ENCODE measurements at places on chromosomes 12 and 14. TPM values are rescaled to one million over a fixed set of nuclear protein-coding genes. Genes with fewer than 3 reads are reported as not detected.
A peak's percentile ranks its signal among the peaks of the same experiment; 100 is the strongest.

The TMBIM4 gene
- total RNA-seq: 60.2 TPM

The SERPINA6 gene
- total RNA-seq: not detected

The MSRB3 gene
- 44.7 TPM for total RNA-seq

The KRT80 gene
- 0.39 TPM for total RNA-seq

GRCh38 chr14:37375566-37375965 is 177.8 kb downstream of the MIPOL1 start:
- no peak for DNase-seq

- no peak for DNase-seq
Observed at GRCh38 chr12:50387487-50387886, 8.9 kb downstream of the FAM186A start.

DNA sequence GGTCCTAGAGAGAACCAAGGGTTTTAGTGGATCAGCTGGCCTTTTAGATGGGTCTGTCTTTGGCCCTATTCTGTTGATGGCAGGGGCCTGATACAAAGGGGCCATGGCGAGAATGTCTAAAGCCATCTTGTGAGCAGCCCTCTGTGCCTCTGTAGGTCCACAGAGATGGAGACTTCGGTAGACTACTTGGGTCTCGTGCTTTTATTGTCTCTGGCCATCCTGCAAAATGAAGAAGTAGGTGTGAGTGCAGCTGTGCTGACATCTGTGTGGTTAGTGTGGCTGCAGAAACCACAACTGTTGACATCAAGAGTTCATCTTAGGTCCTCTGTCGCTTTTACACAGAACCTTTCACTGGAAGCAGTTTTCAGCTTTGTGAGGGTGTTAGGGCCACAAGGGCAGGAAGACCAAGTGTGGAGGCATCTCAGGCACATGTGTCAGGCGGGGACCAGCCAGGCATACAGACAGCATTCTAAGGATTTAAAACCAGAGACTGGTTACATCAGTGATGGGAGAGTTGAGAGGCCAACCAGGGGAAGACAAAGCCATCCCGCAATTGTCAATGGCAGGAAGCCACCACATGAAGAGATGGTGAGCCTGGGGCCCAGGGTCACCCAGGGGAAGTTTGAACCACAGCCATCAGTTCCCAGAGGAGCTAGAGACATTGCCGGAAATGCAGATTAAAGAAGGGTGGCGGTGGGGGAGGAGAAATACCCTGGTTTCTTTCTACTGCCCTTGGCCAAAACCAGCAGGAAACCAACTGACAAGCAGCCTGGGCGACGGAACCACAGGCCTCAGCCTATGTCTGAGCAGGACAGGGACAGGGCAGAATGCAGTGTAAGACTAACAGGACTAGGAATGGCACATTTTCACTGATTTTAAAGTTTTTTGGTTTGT is 13.0 kb upstream of the TPCN1 start:
- DNase-seq: no peak

GRCh38 chr14:89198544-89199329 is 218.3 kb downstream of the FOXN3 start:
- no peak for DNase-seq

- peak; percentile 88 for DNase-seq
Observed at GRCh38 chr14:35341751-35342488, 49.7 kb downstream of the PSMA6 start.

DNA sequence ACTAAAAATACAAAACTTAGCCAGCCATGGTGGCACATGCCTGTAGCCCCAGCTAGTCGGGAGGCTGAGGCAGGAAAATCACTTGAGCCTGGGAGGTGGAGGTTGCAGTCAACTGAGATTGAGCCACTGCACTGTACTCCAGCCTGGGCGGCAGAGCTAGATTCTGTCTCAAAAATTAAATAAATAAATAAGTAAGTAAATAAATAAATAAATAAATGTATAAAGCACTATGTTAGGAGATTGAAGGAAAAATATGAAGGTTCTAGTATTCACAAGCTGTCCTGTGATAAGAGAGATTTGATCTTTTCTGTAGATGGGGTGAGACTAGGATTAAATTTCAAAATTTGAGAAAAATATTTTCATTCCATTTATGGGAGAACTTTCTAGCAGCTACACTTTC is 5.7 kb downstream of the DNAJC22 start:
- no peak for DNase-seq

DNA sequence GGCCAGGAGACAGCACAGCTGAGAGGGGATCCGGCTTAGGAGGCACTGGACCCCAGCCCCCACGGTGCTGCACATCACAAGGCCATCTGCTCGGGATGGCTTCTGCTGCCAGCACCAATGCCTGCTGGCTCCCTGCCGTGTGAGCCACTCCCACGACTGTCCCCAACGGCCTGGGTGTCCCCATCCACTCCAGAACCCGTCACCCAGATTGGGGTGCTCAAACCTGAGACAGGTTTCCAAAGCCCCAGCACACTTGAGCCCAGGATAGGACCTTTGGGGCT is 102.4 kb downstream of the RFLNA start:
- no peak for DNase-seq

- DNase-seq: peak; percentile 25
Observed at GRCh38 chr12:52582971-52583456, 9.4 kb upstream of the KRT74 start.

- DNase-seq: no peak
Observed at GRCh38 chr14:31622060-31622459, 60.9 kb downstream of the NUBPL start.

DNA sequence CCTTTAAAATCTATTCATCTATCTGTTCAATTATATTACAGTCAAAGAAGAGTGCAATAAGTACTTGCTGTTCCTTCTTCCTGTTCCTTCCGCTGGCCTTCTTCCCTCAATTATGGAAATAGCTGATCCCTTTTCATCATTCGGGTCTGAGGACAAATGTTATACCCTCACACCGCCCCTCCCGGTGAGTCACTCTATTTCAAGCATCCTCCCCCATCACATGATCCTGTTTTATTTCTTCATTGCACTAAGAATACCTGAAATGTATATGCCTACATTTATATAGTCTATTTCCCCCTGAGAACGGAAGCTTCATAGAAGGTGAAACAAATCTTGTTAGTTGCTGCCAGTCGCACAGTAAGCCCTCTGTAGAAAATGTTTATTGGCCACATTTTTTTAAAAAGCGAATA is 2.5 kb downstream of the SLC38A1 start:
- no peak for DNase-seq

- DNase-seq: no peak
Observed at GRCh38 chr12:55008944-55009585, 10.7 kb upstream of the NEUROD4 start.

DNA sequence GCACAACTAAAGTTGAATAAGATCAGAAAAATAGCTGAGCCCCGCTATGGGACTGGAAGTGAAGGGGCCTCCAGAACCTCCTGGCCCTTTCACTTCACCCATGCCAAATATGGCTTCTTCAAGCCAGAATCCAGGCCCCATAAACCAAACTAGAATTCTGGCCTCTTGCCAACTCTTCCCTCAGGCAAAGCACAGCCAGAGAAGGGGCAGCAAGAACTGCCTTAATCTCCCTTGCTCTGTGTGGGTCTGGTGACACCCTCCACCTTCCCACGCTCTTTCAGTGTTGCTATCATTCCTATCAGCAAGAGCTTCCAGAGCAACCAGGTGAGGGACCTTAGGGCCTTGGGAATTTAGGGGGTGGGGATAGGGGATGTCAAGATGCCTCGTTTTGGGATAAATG is 3.1 kb upstream of the PNMA1 start:
- no peak for DNase-seq

GRCh38 chr12:75890660-75891059 is 140.9 kb downstream of the PHLDA1 start:
- peak; percentile 52 for DNase-seq

- no peak for DNase-seq
Observed at GRCh38 chr12:44835641-44836379, 40.3 kb downstream of the NELL2 start.

DNA sequence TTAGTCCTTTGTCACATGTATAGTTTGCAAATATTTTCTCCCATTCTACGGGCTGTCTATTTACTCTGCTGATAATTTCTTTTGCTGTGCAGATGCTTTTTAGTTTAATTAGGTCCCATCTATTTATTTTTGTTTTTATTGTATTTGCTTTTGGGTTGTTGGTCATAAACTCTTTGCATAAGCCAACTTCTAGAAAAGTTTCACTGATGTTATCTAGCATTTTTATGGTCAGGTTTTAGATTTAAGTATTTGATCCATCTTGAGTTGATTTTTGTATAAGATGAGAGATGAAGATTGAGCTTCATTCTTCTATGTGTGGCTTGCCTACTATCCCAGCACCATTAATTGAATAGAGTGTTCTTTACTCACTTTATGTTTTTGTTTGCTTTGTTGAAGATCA is 1008.4 kb upstream of the ATXN7L3B start:
- DNase-seq: no peak

DNA sequence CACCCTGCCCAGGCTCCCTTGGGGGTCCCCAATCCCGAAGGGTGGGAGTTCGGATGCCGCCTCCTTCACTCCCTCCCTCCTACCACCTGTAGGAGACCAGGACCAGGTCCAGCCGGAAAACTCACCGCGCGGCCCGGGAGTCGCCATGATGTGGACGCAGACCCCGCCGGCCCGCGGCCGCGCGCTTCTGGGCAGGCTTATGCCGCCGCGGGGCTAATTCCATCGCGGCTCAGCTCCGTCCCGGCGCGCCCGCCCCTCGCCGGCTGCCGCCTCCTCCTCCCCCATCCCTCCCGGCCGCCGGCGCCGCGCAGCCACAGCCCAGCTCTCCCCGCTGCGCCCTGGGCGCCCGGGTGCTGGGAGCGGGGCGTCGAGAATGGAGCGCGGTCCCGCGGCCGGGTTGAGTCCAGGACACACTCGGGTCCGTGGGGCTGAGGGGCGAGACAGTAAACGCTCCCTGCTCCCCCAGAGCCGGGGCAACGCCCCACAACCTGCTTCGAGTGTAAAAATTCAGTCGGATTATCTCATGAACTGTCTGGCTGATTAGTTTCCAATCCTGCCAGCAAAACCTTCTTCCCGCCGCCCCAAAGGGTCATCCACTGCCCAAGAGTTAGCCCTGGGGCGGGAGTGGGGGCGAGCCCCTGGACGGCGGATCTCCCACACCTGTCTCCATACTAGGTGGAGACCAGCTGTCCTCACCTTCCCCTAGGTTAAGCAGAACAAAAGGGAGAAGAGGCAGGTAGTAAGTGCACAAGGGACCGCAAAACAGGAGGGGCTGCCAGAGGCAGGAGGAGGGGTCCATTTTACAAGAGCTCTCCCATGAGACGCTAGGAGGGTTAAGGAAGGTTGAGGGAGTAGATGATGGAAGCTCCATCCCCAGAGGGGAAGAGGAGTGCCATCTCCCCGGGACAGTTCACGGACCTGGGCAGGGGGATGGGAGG is at the start of gene ANO2:
Gene ANO2, minus strand, starts transcription at position 189 of the 938 bp plus-strand sequence. Its CDS starts 42 bp downstream, at position 147.
- DNase-seq: no peak

- DNase-seq: no peak
Observed at GRCh38 chr12:4556735-4557530, 5.1 kb upstream of the DYRK4 start.

DNA sequence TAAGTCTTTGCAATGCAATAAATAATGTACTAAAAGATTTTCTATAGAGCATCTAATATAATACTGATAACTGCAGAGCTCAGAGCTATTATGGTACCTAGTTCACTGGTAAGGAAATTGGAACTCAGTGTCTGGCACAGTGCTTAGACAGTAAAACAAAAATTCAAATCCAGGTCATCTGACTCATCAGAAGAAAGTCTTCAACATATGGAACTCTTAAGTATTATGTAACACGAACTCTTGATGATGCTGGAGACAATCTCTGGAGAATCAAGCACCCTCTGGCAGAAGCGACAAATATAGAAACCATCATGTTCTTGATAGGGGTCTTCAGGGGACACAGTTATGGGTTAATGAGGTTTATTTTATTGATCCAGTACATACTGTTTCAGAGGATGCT is 37.3 kb upstream of the TRHDE start:
- DNase-seq: no peak

All from dermis microvascular lymphatic vessel endothelial cell (primary cell).